Activated CD8-positive, alpha-beta memory T cell treated with anti-CD3 and anti-CD28 coated beads for 1 hour (primary cell): ENCODE measurements at places on chromosomes 2 and 18.

DNA sequence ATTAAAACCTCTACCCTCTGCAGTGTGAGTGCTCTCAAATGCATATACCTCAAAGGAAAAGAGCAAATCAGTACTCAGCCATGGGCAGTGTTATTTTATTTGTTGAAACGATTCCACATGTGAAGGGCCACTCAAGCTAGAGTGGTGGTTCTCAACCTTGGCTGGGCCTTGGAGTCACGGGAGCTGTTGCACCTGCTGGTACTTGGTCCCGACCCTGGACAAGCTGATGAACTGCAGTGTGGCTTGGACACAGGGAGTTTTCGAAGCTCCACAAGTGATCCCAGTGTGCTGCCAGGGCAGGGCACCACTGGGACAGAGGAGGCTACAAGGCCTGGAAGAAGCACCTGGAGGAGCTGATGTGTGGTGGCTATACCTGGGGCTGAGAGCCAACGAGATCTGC lies 19.7 kb downstream of the GNLY start:
- DNase-seq: no peak

GRCh38 chr18:62795813-62796212 lies 80.5 kb downstream of the PHLPP1 start:
- DNase-seq: no peak

GRCh38 chr18:3725115-3725514 lies 275.1 kb downstream of the TGIF1 start:
- no peak for DNase-seq

DNA sequence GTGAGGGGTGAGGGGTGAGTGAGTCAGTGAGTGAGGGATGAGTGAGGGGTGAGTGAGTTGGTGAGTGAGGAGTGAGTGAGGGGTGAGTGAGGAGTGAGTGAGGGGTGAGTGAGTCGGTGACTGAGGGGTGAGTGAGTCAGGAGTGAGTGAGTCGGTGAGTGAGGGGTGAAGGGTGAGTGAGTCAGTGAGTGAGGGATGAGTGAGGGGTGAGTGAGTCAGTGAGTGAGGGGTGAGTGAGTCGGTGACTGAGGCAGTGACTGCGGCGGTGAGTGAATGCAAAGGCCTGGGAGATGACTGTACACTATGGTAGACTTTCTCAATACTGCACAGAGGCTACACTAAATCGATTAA lies 16.6 kb downstream of the THAP4 start:
- no peak for DNase-seq

DNA sequence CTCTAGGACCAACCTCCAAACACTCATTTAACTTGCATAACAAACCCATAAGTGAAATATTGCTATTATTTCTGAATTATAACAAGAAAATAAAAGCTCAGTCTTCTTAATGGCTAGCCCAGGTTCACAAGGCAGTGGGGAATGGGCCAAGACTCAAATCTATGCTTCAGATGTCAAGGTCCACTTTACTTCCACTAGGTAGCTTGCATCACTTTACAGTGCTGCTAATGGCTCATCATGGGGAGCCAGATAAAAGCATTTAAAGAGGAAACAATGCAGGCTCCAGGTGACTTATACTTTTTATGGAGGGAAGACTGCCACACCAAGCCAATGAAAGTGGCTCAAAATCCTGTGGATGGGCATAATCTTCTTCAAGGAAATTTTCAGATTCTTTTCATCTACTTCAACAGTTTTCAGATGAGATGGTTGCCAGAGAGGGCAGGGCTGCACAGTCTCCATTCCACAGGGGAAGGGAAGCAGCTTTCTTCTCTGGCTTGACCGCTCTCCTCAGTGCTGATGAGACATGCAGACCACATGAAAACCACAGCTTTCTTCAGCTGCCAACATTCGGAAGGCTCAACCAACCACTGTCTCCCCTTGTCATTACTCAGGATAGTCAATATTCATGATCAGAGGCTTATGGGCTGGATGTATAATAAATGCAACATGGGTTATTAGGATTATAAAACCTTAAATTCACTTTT lies 361.9 kb upstream of the MEX3C start:
- no peak for DNase-seq

DNA sequence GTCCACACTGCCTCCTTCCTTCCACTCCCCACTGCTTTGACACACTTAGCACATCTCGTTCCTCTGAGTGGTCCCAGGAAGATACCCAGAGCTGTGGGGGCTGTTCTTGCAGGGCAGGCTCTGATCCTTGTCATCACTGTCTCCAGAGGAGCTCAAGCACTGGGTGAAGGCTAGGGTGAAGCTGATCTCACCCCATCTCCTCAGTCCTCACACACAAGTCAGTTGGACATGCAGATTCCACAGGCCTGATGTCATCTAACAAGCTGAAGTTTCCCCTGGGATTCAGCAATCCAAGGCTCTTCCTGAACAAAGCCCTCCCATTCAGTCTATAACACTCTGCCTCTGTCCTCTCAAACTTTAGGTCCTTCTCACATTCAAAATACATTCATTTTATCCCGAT lies 90.6 kb upstream of the RAB6C start:
- DNase-seq: no peak

DNA sequence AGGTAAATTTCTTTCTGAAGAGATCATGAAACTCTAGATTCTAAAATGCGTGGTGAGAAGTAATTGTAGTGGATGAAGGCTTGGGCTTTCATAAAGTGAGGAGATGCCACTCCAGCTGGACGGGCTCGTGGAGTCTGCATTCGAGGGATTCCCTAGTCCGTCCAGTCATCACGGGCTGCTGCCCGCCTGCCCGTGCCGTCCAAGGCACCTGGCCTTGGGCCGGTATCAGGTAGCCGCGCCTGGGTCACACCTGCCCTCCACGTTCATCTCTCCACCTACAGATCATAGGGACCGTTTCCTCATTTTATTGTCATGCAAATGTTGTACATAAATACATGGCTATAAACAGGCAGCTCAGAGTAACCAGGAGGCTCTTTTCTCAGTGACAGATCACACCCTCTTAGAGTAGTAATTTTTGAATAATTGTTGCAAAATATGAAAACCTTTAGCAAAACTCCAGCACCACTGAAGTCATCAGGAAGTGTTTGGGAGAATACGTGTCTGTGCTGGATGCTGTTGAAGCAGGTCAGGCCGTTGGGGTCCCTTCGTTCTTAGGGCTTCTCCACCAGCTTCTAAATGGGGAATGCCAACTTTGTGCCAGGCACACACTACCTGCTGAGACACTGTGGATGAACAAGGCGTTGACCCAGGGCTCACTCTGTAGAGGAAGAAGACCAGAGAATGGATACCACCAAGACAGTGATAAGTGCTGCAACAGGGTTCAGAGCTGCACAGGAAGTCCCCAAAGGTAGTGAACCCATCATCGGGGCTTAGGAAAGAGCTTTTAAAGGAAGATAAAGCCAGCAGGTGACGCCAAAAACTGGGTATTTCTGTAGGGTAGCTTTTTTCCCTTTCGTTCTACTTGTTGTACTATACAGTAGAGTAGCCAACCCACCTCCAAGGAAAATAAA lies 112.5 kb downstream of the FAM210A start:
- DNase-seq: no peak

DNA sequence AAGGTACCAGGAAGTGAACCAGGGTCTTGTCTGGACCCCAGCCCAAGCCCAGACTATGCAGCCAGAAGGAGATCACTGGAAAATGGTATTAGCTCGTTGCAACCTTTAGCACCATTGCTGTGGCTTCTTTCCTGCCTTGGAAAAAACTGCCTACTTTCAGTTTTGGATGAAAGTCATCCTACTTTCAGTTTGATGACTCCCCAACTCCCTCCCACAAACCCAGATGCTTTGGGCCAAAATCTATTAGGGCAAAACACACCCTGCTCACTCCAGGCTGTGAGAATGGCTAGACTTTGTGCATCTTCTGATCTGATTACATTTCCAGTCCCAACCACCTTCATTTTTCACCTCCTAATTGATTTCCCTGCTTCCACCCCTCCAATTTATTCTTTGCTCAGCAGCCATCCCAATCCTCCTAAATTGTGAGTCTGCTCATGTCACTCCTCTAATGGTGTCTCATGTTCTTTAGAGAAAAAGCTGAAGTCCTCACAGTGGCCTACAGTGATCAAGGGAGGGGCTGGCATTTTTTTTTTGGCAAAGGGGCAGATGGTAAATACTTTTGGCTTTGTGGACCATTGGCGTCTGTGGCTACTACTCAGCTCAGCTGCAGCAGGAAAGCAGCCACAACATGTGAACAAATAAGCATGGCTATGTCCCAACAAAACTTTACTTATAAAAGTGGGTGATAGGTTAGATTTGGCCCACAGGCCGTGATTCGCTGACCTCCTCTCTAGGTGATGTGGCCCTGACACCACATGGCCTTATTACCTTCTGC lies 368.7 kb downstream of the SLC4A3 start:
- no peak for DNase-seq

DNA sequence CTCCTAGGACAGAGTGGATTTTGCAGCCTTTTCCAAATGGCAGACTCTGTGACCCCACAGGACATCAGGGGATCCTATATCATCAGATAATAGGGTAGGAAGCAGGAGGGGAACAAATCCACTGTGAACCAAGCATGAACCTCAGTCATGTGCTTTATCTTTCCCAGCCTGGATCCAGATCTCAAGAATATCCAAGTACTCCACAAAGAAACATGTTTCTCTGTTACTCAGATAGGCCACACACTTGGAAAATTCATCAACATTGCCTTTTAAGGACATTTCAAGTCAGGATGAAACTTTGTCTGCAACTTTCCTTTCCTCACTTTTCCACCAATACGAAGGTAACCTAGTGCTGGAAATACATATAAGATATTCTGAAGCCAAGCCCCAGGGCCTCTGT lies 85.8 kb downstream of the RDH14 start:
- no peak for DNase-seq

DNA sequence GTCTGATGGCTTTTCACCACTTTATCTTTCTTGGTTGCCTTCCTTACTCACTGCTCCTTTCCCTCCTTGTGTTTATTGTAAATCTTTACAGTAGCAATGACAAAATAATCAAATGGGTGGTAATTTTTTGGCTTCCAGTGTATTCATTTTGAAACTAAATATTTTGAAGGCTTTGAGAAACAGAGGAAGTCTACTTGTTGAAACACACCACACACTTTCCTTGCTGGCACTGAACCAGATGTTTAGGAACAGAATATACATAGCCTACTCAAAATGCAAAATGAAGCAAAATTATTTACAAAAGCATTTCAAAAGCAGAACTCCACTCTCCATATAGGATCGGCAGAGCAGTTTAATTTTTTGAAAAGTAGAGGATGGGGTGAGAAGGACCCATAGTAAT lies 189.8 kb downstream of the LTBP1 start:
- DNase-seq: no peak

DNA sequence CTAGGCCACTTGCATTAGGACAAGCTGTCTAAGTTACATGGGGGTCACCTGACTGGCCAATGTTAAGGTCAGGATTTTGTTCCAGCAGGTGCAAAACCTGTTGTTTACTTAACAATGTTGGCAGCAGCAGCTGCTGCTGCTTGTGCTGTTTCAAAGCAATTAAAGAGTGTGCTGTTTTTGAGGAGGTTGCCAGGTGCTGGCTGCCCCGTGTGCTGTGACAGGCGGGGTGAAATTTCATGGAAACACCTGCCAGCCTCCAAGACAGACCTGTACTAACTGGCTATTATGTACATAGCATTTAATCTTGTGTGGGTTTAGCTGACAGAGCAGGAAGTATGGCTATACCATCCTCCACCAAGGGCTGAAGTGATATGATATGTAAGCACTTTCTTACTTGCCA lies 224.9 kb downstream of the ASXL3 start:
- DNase-seq: no peak

DNA sequence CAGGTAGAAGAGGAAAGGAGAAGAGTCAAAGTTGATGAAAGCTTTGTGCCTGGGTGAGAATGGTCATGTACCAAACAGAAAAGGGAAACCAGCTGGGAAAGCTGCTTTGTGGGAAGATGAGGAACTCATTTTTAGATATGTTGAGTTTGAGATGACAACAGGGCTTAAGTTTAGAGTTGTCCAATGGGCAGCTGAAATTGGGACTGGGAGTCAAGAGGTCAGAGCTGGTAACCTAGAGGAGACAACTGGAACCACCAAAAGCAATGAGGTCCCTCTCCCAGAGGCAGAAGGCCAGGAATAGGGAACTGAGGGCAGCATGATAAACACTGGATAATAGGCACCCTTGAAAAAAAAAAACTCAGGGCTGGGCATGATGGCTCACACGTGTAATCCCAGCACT lies 48.8 kb downstream of the SLC4A1AP start:
- no peak for DNase-seq

DNA sequence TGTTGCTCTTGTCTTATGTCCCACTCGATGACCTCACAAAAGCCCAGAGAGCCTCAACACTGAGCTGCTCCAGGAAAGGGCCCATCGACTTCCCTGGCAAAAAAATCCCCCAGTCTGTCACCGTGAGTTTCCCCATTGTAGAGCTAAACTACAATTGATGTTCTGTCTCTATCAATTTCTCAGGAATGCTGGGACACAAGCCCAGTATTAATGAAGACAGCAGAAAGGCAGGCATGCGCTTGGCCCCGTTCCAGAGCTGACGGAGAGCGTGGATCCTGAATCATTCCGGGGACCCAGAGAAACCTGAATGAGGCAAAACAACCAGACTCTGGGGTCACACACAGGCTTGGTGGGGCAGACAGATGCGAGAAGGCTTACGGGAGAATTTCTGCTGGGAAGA lies 146.9 kb downstream of the TTC32 start:
- DNase-seq: no peak

DNA sequence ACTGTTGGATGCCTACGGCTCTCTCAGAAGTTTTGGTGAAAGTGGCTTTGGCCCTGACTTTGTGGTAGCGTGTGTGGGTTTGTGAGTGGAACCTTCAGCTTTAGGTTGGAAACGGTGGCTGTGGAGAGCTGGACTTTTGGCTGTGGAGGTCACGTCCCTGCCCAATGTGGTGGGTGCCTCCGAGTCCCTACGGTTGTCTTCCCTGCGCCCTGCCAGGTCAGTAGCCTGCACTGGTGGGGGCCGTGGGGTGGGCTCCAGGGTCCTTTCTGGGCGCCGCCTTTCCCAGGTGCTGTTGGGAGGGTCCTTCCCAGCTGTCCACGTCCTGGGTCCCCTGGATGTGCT lies 11.1 kb downstream of the COLEC11 start:
- DNase-seq: no peak

GRCh38 chr2:45352506-45352905 lies 258.6 kb downstream of the SRBD1 start:
- no peak for DNase-seq

- peak; percentile 15 for DNase-seq
Measured at GRCh38 chr2:28681158-28681571, 70.5 kb upstream of the PPP1CB start.

DNA sequence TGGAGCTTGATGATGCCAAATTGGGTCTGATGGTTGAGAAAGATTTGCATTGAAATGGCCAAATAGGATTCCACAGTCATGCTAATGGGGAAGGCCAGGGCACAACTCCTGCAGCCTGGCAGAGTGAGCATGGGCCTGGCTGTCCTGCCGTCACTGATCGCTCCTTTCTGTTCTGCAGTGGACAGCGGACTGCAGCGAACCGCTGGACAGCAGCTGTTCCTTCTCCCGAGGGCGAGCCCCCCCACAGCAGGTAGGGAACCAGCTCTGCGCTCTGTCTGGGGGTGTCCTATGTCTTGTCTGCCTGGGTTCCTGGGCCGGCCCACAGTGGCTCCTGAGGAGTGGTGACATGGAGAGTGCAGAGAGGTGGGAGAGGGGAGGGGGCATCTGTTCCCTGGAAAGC lies 97.6 kb downstream of the CTIF start:
- no peak for DNase-seq
